Iris pigment epithelial cell (primary cell): ENCODE measurements at places on chromosomes 7 and 10.
A peak's percentile ranks its signal among the peaks of the same experiment; 100 is the strongest.

- DNase-seq = peak; percentile 10
Observed at GRCh38 chr7:85770332-85770731, 583.5 kb upstream of the SEMA3D start.

- peak; percentile 91 for DNase-seq
Observed at GRCh38 chr10:69403519-69403918, 13.2 kb downstream of the TACR2 start.

GRCh38 chr10:63798599-63799498 is 277.6 kb downstream of the REEP3 start:
- peak; percentile 95 for DNase-seq

GRCh38 chr7:17227766-17228490 is 70.5 kb upstream of the AHR start:
- peak; percentile 54 for DNase-seq

DNA sequence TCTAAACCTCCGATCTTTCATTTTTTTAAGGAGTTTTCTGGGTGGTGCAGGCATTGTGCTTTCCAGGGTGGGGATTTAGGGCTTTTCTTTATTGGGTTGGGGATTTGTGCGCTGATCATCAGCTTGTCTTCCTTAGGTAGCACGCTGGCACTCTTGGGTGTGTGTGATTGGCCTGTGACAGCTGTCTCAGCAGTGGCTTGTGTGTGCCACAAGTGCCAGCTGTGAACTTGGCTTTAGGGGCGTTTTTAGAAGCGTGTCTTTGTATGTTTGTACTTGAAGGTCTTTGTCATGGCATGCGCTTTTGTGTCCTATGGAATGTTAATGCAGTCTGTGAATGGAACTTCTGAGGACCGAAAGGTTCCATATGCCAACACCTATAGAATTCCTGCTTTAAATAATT is 788 bp downstream of the AKAP9 start:
- peak; percentile 18 for DNase-seq

GRCh38 chr7:101816595-101817470 is 593 bp upstream of the CUX1 start:
- no peak for DNase-seq

- no peak for DNase-seq
Observed at GRCh38 chr7:154685564-154685901, 317.4 kb downstream of the PAXIP1 start.

- DNase-seq = no peak
Observed at GRCh38 chr7:38829488-38830165, 79.4 kb downstream of the VPS41 start.

DNA sequence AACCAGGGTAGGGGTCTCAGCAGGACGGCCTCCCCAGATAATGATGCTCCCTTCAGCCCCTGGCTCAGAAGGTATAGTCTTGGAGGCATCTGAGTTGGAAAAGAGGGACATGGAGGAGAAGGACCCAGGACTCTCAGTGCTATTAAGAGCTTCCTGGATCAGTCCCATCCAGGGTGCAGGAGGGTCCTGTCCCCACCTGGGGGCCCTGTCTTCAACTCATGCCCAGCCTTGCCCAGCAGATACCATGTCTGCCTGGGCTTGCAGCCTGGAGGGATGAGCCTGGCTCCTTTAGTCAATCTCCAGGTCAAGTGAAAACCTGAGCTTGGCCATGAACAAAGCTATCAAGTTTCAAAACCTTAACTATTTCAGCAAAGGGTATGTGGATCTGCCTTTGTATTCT is 67.6 kb downstream of the PRTFDC1 start:
- no peak for DNase-seq

DNA sequence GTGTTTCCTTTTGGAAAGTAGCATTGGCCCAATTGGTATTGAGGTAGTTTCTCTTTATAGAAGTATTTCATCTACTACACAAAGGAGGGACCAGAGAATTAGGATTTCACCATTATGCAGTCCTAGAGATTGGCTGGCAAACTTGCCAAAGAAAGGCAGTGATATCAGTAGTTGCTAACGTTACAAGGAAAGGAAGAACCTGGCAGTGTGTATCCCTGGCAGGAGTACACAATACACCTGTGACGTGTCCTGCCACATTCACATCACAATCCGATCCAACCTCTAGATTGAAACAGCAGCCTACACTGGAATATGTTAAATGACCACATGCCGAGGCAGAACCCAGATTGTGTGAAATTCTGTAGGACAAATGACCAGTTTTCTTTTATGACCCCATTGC is 81.7 kb downstream of the CACNB2 start:
- DNase-seq = no peak

GRCh38 chr7:81503336-81503735 is 266.5 kb downstream of the HGF start:
- no peak for DNase-seq

- no peak for DNase-seq
Observed at GRCh38 chr7:141501451-141501850, 49.8 kb upstream of the AGK start.
